ENCODE measurements at places on chromosomes 1 and 21. TPM values are rescaled to one million over a fixed set of nuclear protein-coding genes. Genes with fewer than 3 reads are reported as not detected.

DNA sequence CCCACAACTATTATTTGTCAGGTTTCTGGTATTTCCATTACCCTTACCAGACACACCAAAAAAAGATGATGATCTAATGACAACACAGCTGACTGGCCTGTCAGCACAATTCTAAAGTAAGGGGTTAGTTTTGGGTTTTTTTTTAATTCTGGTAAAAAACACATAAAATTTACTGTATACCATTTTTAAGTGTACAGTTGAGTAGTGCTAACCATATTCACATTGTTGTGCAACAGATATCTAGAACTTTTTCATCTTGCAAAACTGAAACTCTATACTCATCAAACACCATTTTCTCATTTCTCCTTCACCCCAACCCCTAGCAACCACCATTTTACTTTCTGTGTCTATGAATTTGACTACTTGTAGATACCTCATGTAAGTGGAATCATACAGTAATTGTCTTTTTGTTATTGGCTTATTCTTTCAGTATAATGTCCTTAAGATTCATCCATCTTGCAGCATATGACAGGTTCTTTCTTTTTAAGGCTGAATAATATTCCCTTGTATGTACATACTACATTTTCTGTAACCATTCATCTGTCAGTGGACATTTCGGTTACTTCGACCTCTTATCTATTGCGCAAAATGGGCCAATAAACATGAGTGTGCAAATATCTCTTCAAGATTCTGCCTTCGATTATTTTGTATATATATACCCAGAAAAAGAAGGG is 29.8 kb downstream of the ARNT start:
- no peak for DNase-seq

GRCh38 chr21:15943009-15943666 is 213.4 kb downstream of the USP25 start:
- DNase-seq: peak; percentile 24

The CLDN19 gene
- total RNA-seq: not detected

GRCh38 chr21:26444646-26445045 is 128.4 kb downstream of the CYYR1 start:
- no peak for DNase-seq

GRCh38 chr1:203170625-203171330 is 4.8 kb downstream of the MYBPH start:
- no peak for DNase-seq

DNA sequence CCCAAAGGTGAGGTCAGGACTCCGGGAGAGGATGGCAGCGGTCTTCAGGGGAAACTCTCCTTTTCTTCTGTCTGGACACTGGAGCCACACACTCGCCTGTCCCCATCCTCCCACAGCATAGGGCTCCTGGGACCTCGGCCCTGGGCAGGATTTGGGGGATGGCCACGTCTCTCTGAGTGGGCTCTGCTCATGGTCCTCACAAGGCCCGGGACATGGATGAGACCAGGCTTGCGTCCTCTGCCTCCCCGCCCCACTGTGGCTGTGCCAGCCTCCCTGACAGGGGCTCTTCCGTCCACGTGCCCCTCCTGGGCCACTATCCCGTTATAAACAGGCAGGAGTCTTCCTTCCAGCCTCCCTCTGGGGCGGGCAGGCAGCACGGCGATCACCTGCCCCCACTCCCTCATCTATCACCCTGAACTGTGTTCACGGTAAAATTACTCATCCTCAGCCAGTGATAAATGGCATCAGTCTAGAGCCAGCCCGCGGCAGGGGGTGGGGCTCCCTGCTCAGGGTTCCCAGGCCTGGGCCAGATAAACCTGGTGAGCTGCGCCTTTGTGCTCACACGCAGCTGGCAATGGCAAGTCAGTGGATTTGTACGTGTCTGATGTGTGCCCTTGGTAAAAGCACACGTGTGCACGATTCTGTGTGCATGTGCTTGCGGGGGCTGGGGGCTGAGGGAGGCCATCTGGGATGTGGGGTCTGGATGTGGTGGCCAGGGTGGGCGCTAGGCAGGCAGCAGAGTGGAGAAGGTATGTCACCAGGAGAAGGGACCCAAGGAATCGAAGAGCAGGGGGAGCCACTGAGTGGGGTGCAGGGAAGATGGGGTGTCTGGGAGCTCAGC is 12.6 kb upstream of the SAMD11 start:
- DNase-seq: peak; percentile 17

- no peak for DNase-seq
Observed at GRCh38 chr1:195763907-195764374, 844.3 kb downstream of the KCNT2 start.

DNA sequence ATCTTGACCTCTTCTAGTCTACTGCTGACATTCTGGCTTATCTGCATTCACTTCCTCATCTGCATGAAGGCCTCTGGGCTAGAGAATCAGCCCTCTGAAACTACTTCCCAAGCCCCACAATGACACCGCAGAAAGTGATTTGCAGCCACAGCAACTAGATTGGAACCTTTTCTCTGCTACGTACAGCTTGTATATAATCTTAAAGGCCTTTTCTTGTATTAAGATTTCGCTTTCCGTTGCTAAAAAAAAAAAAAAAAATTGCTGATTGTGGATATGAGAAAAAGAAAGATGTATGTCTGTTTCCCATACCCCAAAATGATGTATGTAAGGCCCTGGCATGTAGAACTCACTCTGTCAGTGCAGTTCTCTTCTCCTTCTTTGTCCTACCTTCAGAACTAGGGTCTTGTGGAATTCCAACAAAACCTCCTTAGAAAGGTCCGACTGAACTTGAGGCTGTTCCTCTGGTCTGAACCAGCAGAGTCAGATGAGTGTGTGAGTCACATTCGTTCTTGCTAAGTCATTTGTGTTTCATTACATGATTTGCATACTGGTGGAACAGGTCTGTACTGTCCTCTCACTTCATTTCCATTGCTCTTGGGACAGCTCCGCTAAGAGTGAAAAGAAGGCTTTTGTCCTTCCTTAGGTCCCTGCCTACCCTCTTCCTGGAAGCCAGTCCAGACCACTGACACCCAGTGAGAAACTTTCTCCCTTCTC is 62.7 kb downstream of the PLPP3 start:
- peak; percentile 33 for DNase-seq

The ACBD6 gene
- total RNA-seq: 54.0 TPM

GRCh38 chr1:246782120-246782900 is 58.1 kb downstream of the SCCPDH start:
- DNase-seq: peak; percentile 93

The EVI5 gene
- 55.3 TPM for total RNA-seq

DNA sequence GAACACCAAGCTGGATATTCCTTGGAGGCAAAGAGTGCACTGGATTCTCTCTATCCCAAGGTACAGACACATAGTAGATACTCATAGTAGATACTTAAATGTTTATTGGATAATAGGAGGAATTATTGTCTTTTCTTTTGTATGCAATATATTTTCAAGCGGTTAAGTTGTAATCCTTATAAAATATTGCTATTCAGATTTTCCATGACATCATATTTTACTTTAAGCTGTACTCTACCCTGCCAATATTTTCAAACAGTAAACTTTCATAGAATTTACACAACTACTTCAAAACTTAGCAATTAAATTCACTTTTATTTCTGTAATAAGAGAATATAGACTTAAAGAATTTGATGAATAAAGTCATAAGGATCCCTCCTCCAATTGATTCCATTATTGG is 546.5 kb upstream of the CAMK1G start:
- no peak for DNase-seq
